ENCODE measurements at places on chromosomes 4 and X.

DNA sequence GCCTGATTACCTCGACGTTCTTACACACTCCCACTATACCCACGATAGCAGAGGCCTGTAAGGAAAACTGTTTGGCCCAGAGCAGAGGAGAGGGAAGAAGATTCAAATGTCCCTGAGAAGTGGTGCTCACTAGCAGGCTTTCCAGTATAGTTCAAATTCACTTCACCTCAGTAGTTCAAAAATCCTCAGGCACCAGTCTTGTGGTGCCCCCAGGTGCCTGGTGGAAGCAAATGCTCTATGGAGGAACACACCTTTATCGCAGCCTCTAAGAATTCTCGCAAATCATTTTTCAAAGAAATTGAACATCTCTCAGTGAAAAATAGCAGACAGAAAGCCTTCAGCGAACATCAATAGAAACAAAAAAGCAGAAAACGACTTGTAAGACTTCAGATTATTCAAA, 12.2 kb upstream of the MTMR1 start:
- DNase-seq = no peak

DNA sequence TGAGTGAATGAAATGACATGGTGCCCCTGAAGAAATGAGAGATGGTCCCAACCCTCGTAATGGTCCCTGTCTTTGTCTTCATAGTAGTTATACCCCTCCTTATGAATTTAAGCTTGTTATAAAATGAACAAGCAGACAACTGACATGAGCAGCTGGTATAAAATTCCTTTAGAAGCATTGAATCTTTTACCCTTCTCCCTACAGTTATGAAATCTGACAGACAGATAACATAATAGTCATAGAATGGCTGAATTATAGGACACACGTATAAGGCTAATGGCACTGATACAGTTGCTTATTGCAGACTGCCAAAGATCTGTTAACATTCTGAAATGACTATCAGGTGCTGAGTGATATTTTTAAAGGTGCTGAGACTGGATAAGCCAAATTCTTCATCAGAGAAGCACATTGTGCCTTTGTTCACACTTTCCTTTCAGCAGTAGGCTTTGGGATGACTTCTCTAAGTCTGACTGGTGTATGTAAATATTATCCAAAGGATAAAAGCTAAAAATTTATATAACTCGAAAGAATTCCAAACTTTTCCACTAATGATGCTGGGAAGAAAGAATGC, 47.4 kb upstream of the PDGFC start:
- no peak for DNase-seq

DNA sequence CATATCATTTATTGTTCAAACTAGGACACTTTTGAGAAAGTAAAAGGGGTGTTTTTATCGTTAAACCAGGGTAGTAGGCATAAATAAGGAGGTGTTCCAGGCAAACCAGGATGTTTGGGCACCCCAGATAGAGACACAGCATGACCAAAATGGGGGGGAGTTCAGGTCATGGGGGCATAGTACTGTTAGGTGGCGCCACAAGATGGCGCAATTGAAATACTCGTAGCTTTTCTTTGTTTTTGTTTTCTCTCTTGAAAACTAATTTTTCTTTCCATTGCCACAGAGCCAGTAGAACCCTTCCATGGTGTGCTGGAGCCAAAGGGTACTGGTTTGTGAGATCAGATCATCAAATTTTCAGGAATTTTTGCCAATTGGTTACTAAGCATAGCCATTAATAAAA, 283.4 kb downstream of the BCOR start:
- no peak for DNase-seq

DNA sequence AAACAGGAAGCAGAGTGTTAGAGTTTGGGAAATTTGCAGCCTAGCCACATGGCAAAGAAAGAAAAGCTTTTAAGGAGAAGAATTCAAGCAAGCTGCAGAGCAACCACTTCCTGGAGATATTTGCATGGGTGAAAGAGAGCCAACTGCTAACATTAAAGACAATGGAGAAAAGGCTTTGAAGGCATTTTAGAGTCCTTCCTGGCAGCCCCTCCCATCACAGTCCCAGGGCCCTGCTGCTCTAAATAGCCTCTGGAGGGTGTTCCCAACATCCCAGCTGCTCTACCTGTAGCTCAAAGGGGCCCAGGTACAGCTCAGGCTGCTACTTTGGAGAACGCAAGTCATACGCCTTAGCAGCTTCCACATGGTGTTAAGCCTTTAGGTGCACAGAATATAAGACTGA, 235.9 kb upstream of the FMR1 start:
- DNase-seq = no peak

- DNase-seq = no peak
Observed at GRCh38 chr4:67700116-67700737, 728 bp downstream of the UBA6 start.

GRCh38 chr4:71711985-71712348, 71.9 kb downstream of the GC start:
- no peak for DNase-seq

- no peak for DNase-seq
Observed at GRCh38 chrX:447052-447451, 60.3 kb upstream of the PPP2R3B start.

DNA sequence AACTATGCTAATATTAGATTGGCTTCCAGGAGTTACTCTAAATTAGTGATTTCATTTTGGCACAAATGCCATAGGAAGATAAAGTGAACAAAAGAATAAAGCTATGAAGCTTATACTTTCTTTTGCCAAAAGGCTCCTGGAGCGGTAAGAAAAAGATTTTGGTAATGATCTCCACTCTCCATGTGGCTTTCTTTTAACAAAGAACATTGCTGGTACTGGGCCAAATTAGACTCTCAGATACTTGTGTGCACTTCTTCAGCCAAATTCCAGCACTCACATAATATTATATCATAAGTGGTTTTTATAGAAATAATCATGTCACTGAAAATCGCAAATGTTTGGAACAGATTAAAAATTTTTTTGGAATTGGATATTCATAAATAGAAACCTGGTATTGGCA, 142.4 kb upstream of the FGF13 start:
- no peak for DNase-seq

- DNase-seq = no peak
Observed at GRCh38 chr4:85423431-85423830, 51.5 kb upstream of the ARHGAP24 start.

DNA sequence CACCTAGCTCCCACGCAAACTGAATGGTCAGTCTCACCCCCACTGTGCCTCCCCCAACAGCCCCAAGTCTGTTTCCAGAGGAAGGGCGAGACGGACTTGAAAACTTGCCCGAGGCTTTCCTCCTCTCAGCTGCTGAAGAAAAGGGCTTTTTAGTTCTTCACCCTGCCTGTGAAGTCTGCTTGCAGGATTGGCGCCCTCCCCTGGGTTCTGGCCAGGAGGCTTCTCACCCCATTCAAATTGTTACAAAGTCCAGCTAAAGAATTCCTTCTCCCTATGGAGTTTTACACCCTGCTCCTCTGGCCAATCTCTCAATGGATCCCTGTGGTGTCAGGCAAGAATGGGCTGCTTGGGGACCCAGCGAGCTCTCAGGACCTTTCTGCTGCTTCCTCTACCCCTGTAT, 241.0 kb downstream of the AFF2 start:
- peak; percentile 5 for DNase-seq

GRCh38 chr4:140005699-140006098, 148.3 kb downstream of the MAML3 start:
- peak; percentile 22 for DNase-seq

- no peak for DNase-seq
Observed at GRCh38 chr4:142420311-142421095, 425.6 kb downstream of the INPP4B start.

DNA sequence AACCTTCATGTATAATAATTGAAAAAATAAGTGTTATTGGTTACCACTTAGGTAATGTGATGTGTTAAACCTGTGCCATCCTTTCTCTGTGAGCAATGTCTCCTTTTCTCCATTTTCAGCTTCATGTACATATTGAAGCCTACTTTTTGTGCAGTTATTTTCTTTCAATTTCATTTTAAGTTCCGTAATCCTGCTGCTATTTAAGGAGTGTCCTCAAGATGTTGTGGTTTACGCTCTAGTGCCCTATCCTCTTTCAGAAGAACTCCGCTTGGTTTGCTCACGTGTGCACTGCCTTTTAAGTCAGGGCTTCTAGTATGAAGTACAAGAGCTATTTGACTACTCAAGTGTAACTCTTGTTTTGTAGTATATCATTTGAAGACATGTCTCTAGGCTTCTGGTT, 2253.2 kb upstream of the TENM3 start:
- DNase-seq = no peak

GRCh38 chr4:169416461-169416860, 145.7 kb upstream of the SH3RF1 start:
- no peak for DNase-seq

GRCh38 chrX:41737065-41737464, 13.1 kb downstream of the GPR82 start:
- no peak for DNase-seq

DNA sequence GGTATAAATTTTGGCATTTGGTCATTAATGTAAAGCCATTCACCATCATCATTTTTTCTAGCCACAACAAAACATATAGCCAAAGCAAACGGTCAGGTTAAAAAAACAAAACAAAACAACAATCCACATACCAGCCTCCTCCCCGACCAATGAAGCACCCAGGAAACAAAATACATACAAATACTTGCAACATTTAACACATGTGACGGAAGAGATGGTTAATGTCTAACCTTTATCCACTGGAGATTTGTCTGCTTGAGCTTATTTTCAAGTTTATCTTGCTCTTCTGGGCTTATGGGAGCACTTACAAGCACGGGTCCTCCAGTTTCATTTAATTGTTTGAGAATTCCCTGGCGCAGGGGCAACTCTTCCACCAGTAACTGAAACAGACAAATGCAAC, 857.5 kb upstream of the FTHL17 start:
- DNase-seq = no peak

- DNase-seq = no peak
Observed at GRCh38 chr4:84967243-84967690, 777 bp upstream of the WDFY3 start.

DNA sequence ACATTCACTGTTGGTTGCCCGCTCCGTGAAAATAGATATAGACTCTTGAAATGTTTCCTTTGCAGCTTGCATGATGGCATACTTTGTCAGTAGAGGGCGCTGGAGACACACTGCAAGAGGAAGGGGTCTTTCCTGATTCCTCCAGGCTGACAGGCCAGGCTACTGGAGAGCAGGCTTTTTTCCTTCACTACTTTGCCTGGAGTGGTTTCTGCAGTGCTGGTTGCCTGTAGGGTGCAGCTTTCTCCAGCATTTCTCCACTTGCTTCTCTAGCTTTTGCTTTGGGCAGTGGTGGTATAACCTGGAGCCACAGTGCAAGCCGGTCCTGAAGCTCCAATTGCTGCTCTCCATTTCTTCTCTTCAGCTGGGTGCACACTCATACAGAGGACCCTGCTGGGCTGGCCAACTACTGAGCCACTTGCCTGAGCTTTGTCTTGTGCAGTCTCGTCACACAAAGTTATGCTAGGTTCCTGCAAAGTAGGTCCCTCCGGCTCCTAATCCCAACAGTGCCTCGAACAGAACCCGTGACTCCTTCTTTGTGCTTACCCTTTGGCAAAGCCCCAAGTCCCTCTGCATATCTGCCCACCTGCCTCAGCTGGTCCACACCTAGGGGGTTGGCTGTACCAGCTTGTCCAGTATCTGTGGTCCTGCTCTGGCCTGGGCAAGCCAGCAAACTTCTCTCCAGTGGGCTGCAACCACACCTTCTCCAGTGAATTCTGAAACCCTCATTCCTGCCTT, 46.3 kb downstream of the RASSF6 start:
- DNase-seq = peak; percentile 41

All from COLO829 (cell line).